ENCODE measurements at places on chromosomes 5 and 9. TPM values are rescaled to one million over a fixed set of nuclear protein-coding genes. Genes with fewer than 3 reads are reported as not detected.

DNA sequence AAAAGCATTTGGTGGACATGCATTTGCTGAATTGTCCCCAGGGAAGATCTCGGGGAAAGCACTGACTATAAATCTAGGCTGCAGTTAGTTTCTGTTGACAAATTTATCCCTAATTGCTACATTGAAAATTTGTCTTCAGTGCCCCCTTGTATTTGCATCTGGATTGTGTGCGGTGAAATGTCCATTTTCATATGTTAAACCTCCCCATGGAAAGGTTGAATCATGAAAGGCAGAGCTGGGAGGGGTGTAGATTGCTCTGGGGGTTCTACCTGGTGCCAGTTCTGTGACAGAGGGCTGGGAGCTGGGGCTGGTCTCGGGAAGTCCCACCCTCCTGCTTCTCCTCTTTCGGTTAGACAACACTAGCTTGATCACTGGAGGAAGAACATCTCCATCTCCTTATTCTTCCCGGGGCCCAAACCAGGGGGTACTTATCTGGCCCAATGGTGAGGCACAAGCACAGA lies 101.9 kb downstream of the GADD45G start:
- DNase-seq, result no peak

Gene ADAMTS19
- total RNA-seq, result not detected

DNA sequence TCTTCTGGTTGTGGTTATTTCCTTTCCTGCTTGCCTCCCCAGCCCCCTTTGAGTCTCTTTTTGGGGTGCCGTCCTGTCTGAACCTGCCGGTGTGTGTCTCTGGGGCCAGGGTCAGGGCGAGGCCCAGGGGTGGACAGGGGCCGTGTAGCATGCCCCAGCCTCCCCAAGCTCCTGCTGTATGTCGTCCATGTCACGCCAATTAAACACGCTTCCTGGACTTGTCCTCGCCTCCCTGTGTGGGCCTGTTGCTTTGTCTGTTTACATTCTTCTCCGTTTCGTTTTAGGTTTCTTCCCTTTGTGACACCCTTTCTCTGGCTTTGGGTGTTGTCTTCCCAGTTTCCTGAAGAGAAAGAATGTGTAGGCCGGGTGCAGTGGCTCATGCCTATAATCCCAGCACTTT lies 28.5 kb upstream of the HMCN2 start:
- DNase-seq, result no peak

GRCh38 chr9:72665421-72665820 lies 144.0 kb downstream of the TMC1 start:
- no peak for DNase-seq

- no peak for DNase-seq
These were observed 6.1 kb downstream of the FLT4 start for GRCh38 chr5:180643191-180643851.

- DNase-seq, result no peak
These were observed 121.7 kb downstream of the NREP start for GRCh38 chr5:111635151-111635902.

GRCh38 chr5:111004291-111004690 lies 67.2 kb upstream of the TSLP start:
- DNase-seq, result no peak

Gene SLC31A1
- 13.4 TPM for total RNA-seq

DNA sequence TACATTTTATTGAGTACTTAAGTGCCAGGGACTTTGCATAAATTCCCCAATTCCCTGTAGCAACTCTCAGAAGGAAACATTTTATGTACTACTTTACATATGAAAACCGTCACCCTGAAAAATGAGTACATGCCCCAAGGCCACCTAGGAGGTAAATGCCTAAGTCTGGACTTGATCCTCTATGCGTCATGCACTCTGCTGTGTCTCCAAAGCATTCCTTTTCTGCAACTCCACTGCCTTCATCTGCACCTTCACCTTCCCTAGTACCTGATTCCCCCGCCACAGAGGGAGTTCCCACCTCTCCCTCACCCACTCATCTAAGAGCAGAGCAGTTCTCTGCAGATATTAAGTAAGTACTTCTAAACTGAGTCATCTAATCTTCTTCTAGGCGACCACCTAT lies 75.2 kb upstream of the HRH2 start:
- no peak for DNase-seq

GRCh38 chr5:175731172-175731571 lies 73.3 kb downstream of the HRH2 start:
- no peak for DNase-seq

- DNase-seq, result no peak
These were observed 188.7 kb downstream of the FBXL17 start for GRCh38 chr5:108193021-108193795.

Gene PPP2CA
- 132 TPM for total RNA-seq

DNA sequence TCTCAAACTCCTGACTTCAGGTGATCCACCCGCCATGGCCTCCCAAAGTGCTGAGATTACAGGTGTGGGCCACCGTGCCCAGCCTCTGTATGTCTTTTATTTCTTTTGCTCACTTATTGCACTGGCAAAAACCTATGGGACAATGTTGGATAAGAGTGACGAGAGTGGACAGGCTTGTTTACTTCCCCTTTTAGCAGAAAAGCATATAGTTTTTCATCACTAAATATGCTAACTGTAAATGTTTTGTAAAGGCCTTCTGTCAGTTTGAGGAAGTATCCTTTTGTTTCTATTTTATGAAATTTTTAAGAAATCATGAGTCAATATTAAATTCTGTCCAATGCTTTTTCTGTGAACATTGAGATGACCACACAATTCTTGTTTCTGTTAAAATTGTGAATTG lies 103.3 kb downstream of the AUH start:
- no peak for DNase-seq

DNA sequence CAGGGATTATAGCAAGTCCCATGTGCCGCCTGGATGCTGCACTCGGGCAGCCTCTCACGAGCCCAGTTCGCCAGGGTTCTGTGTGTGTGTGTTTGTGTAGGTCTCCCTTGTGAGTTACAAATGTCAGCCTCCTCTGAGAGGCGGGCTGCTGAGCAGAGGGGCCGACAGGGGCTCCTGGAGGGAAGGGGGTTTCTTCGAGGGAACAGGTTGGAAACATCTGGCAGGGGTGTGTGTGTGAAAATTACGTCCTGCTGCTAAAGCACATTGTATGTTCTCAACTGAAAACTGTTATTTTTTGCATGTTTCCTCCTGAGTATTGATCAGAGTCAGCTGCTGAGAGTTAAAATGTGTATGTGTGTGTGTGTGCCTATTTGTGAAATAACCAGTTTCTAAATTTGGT lies 9.7 kb downstream of the GALNT10 start:
- no peak for DNase-seq

Gene C6
- not detected for total RNA-seq

Data from dermis blood vessel endothelial cell (primary cell).